ENCODE measurements at places on chromosomes 1 and 21.

GRCh38 chr1:149843431-149844041, 55.8 kb upstream of the BOLA1 start:
- DNase-seq = no peak

DNA sequence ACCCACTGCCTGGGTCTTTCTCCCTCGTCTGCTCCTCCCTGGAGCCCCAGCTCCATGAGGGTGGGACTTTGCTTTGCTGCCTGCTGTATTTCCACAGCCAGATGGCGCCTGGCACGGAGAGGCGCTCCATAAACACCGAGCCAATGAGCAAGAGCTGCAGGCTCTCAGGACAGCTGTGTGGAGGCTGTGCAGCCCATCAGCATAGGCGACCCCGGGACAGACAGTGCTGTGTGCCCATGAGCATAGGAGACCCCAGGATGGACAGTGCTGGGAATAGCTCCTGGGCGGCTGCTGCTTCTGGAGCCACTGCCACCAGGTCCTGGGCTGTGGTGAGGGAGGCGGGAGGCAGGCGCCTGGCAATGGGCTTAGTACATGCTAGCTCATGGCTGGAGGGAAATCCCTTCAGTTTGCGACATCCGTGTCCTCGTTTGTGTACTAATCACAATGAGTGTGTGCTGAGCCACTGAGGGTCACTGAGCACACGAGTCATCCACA, 29.2 kb downstream of the CEP104 start:
- no peak for DNase-seq

DNA sequence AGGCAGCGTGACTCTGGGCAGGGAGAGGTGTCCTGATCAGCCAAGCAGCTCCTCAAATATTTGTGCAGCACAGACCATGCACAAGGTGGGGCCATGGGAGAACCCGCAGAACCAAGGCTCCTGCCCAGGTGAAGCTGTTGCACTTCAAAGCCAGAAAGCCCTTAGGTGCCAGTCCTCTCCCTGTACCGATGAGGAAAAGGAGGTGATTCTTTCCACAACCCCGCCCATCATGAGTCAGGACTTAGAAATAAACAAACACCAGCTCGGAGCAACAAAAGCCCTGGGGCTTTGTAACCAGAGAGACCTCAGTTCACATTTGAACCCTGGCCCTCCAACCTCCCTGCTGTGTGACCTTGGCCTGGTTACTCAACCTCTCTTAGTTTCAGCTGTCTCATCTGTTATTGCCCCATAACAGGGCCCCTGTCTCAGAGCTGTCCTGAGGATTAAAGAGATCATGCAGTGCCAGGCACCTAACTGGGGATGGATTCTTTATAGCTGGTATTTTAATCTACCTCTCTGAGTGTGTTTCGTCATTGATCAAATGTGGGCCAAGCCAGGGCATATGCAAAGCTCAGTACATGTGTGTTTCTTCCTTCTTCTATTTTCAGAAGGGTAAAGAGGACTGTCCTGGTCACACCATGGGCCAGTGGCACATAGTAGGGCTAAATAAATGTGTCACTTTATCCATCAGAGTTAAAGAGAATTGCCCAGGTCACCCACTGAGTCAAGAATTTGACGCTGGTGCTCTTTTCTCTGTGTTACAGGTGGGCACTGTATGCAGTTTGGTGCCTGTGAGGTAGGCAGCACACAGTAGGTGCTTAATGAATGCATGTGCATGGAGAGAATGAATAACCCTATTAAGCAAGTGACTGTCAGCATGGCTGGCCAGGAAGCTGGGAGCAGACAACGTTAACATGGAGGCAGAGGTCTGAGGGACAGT, 1.4 kb downstream of the LDLRAD1 start:
- peak; percentile 67 for DNase-seq

GRCh38 chr1:177343445-177343844, 172.7 kb downstream of the BRINP2 start:
- no peak for DNase-seq

DNA sequence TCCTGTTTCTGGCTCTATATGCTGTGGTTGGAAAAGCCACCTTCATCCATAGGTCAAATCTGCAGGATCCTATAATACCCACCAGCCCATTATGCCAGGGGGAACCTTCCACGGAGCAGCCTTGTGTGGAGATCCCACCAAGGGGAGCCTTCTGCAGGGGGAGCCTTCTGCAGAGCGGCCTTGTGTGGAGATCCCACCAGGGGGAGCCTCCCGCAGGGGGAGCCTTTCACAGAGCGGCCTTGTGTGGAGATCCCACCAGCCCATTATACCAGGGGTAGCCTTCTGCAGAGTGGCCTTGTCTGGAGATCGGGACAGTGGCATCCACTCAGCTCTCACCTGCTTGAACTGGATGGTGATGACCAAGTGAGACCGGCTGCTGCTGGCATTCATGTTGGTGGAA, 85.3 kb downstream of the SCCPDH start:
- DNase-seq = no peak

DNA sequence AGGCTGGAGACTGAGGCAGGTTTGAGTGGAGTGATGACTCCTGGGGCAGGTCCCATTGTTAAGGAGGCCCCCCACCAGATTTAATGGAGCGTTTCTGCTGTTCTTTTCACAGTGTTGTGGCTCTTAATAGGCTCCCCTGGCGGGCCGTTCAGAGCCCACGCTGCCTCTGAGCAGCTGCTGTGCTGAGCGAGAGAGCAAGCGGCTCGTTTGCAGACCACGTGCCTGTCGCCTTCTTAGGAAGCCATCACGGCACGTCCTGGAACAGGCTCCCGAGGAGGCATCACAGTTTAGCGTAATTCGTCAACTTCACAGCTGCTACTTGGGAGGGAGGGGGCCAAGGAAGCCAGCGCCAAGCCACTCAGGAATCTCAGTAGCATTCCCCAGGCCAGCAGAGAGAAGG, 70.5 kb upstream of the CTTNBP2NL start:
- no peak for DNase-seq

- DNase-seq = no peak
Measured at GRCh38 chr21:44527156-44527982, 12.6 kb downstream of the KRTAP10-1 start.

DNA sequence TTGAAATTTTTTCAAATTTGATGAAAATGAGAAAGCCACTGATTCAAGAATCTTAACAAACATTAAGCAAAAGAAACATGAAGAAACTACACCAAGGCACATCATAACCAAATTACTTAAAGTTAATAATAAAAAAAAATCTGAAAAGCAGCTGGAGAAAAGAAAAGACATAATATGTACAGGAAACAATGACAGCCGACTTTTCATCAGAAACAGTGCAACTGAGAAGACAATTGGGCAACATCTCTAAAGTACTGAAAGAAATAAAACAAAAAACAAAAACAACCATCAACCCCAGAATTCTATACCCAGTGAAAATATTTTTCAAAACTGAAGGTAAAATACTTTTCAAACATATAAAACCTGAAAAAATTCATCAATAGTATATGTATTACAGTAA, 73.8 kb upstream of the DMRTA2 start:
- no peak for DNase-seq

DNA sequence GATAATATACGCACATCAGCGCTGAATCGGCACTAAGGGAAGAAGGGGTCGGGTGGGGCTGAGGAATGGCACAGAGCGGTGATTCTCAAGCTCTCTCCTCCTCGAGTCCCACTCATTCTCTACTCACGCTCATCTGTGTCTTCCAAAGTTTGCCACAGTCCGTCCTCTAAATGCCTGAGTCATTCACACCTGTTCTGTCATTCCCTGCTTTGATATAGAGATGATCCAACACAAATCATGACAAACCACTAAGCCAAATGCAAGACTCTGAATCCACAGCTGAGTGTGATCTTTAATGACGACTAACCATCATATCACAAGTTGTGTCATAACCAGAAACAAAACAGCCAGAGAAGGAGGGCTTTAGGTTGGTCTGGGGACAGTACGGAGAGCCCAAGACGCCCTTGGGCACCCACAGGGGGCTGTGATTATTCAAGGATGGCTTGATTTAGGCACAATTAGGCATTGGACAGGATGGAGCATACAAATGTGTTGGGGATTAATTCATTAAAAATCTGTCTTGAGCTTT, 501.5 kb downstream of the KIF26B start:
- no peak for DNase-seq

GRCh38 chr1:87926921-87927320, 598.2 kb downstream of the LMO4 start:
- DNase-seq = no peak

DNA sequence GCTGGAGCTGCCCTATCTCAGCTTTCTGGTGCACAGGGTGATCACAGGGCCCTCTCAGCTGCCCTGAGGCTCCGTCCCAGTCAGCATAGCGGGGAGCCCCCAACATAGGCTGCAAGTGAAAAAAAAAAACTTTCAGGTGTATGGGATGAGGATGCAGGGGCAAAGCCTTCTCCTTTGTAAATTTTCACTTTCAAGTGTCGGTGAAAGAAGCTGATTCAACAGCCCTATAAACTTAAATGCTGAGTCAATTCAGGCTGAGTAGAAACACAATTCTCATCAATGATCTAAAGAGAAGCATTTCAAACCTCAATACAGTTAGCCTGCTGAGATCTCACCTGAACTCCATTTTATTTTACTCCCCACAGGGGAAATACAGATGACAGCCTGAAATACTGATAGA, 171.2 kb downstream of the SEC16B start:
- DNase-seq = no peak

DNA sequence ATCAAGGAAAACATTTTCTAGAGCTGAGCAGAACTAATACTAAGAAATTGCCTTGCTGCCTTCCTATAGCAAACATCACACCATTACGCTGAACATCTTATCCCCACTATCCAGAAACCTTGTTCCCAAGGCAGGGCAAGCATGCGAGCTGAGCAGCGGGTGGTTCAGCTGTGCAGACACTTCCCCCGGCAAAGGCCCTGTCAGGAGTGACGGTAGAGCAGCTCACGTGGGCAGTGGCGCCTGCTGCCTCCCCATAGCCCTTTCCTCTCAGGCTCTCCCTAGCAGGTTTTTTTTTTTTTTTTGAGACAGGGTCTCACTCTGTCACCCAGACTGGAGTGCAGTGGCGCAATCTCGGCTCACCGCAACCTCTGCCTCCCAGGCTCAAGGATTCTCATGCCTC, 13.7 kb upstream of the ANGPTL7 start:
- DNase-seq = no peak

DNA sequence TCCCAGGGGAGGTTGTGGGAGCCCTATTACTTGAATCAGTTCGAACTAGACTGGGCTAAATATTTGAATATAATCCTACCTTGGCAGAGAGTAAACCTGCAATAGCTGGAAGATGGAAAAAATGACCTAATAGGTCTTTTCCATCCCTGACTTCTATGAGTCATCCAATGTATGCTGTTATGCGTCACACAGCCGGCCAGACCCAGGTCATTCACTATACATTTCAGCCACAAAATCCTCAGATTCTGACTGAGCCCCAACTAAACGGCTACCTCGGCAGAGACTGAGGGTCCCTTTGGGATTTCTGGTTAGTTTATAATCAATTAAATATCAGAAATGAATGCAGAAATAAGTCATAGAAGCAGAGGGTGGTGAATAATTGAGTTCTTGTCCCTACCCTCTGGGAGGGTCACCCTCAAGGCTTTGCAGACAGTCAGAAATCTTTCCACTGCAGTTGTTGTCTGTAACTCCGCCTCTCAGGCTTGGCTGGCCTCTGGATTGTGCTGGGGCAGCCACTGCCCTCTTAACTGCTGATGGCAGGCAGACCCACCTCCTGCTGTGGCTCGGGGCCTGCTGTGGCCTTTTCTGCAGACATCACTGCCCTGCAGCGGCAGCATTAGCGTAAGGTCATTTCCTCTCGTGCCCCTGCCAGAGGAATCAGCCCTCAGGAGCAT, 240.5 kb downstream of the TGFB2 start:
- DNase-seq = no peak

- DNase-seq = no peak
Measured at GRCh38 chr21:42421018-42421793, 17.5 kb downstream of the UBASH3A start.

- no peak for DNase-seq
Measured at GRCh38 chr1:224851848-224852261, 77.6 kb upstream of the DNAH14 start.

- no peak for DNase-seq
Measured at GRCh38 chr1:178485541-178485981, 11.2 kb downstream of the CLEC20A start.

- DNase-seq = no peak
Measured at GRCh38 chr1:172726740-172727139, 67.8 kb downstream of the FASLG start.

- DNase-seq = no peak
Measured at GRCh38 chr1:116318897-116319296, 54.1 kb upstream of the ATP1A1 start.

GRCh38 chr1:86339014-86339812, 56.9 kb downstream of the ODF2L start:
- no peak for DNase-seq

GRCh38 chr1:61227857-61228550, 145.6 kb downstream of the NFIA start:
- no peak for DNase-seq

DNA sequence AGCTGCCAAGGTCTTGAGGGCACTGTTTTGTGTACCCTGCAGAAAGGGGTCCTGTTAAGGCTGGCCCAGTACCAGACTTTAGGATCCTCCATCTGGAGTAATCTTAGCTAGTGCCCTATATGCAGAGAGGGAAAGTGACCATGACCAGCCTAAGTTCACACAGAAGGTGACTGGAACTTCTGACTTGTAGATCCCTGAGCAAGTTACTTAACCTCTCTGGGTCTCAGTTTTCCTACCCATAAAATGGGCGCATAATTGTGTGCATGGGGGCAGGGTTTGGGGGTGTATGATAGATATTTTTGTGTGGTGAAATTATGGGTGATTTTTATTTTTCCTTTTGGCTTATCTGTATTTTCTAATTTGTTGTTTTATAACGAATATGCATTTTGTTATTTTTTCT, 3.3 kb upstream of the SHISAL2A start:
- DNase-seq = no peak

GRCh38 chr1:45775794-45776193, 25.3 kb upstream of the IPP start:
- DNase-seq = no peak

DNA sequence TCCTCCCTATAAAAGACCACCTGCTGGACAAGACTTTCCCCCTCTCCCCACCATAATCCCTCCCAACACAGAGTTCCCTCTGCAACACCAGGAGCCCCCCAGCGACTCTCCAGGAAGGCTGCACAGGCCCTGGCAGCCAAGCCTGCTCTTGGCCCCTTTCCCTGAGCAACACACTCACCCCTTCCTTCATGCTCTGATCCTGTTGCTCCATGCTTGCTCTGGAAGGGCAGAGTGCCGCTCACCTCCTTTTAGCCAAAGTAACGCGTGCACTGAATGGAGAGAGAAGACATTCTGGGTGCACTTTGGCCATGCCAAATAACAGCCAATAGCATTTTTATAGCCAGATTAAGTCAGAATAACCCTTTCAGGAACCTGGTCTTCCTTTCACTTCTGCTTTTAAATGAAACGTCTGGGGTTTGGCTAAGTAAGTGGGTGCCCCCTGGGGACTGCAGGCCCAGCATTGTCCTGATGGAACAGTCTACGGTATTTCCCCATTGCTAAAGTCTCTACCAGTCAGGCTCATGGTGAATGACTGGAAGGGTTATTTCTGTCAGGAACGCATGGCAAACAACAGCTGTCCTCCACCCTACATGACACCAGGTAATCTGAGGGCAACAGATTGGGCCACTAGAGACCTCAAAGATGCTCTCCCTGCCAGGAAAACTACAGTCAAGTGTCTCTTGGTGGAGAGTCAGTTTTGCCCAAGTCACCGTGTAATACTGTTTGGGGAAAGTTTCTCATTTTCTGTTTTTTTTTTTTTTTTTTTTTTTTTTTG, at the start of gene SLC2A5:
SLC2A5 (minus strand) TSS at position 310 of the 775 bp plus-strand sequence; CDS start at position 211, 99 bp downstream.
- no peak for DNase-seq

GRCh38 chr1:85295006-85295431, 18.6 kb upstream of the BCL10 start:
- DNase-seq = no peak
